Stimulated activated CD8-positive, alpha-beta memory T cell treated with anti-CD3 and anti-CD28 coated beads, Interleukin-4, amount 100 ng/mL, for 1 hour (primary cell): ENCODE measurements at places on chromosomes 13 and 19.

GRCh38 chr13:31775148-31775547 is 35.8 kb downstream of the RXFP2 start:
- no peak for DNase-seq

- DNase-seq, result no peak
Observed at GRCh38 chr19:40921005-40921897, 39.2 kb upstream of the CYP2A7 start.

GRCh38 chr13:33524086-33524485 is 238.5 kb upstream of the STARD13 start:
- no peak for DNase-seq

GRCh38 chr13:50994651-50995050 is 85.1 kb downstream of the RNASEH2B start:
- no peak for DNase-seq

- DNase-seq, result no peak
Observed at GRCh38 chr13:77846173-77846572, 72.5 kb downstream of the EDNRB start.

GRCh38 chr19:19687090-19687489 is 18.5 kb downstream of the ZNF101 start:
- no peak for DNase-seq

DNA sequence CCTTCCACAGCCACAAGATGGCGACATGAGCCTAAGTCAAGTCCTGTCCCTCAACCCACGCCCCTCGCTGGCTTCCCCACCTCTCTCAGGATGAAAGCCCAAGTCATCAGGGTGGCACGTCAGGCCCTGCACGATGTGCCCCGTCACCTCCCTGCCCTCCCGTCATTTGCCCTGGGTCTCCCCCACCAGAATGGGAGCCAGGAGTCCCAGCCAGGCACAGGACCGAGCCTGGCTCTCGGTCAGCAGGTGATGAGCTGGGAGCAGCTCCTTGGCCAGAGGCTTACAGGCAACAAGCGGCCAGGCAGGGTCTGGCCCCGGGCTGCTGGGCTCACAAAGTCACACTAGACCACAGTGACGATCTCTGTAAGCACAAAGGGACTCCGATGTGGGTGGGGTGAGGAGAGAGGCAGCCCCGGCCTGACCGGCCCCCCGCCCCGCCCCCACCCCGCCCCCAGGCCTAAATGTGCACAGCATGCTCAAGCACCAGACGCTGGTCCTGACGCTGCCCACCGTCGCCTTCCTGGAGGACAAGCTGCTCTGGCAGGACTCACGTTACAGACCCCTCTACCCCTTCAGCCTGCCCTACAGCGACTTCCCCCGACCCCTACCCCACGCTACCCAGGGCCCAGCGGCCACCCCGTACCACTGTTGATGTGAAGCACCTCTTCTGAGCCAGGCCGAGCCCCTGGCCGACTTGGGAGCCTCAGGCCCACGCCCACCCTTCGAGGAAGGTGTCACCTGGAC is 7.3 kb downstream of the MRPL4 start:
- peak; percentile 70 for DNase-seq

DNA sequence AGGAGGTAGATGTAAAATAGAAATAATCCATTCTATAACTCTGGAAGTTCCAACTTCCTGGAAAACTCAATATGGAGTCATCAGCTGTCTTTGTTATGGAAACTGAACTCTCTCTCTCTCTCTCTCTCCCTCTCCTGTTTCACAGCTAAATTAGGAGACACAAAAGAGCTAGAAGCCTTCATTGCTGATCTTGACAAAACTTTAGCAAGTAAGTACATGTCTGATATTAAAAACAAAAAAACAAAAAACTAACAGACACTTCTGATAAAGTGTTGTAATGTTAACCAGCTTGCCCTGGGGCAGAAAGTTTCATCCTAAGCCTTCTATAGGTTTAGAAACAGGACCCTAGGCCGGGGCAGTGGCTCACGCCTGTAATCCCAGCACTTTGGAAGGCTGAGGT is 11.3 kb downstream of the RGCC start:
- no peak for DNase-seq

GRCh38 chr13:99724633-99725517 is 223.6 kb downstream of the TM9SF2 start:
- DNase-seq, result no peak

DNA sequence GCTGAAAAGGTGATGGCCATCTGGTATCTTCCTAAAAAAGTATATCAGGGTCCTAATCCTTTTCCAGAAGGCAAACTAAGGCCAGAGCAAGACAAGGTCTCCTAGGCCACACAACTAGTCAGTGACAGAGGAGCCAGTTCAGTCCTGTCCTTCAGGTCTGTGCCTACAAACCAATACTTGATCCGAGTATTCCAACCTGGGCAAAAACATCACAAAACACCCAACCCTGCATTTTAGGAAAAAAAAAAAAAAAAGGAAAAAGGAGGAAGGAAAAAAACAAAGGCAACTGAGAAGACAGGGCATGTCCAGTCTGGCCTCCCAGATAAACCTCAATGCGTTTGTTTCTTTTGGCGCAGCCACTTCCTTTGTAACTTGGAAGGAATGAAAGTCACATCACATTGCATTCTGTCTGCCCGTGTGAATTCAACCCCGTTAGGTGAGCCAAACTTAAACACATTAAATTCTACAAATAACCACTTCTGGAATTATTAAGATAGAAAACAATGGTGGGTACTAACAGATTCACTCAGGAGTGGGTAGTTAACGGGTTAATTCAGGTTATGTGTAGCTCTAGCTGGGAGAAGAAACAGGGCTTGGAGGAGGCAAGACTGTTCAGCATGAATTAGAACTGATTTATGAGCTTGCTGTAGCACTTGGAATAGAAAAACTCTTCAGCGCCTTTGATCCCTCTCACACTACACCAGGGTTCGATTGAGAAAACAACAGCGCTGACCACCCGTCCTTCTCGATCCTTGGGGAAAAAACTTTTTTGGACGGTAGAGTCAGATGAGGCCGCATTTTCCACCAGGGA is 43.0 kb upstream of the HNRNPA1L2 start:
- no peak for DNase-seq

GRCh38 chr19:33395561-33396550 is 22.3 kb downstream of the CEBPG start:
- DNase-seq, result no peak

- no peak for DNase-seq
Observed at GRCh38 chr19:10678813-10679212, 22.4 kb upstream of the QTRT1 start.

DNA sequence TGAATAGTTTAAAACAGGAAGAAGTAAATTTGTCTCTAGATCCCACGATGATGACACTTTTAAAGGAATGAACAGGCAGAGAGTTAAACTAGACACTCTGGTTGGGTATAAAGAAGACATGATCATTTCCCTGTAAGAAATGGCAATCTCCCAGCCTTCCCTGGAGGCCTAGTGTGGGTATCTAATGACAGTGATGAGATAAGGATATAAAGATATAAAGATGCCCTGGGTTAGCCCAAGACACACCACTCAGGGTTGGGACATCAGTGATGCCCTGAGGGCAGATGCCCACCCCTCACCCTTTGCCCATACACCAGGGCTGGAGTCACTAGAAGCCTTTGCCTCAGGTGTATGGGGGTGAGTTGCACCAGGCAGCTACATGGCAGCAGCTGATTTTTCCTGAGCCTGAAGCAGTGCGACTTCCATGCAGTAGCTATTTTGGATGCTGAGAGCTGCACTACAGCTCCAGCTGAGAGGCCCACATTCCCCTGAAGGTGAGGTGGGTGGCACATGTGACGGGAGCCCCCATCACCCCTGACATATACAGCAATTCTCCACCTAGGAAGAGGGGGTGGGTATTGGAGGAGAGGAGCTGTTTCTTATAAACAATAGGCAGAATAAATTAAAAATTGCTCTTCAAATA is 177.5 kb downstream of the NDFIP2 start:
- DNase-seq, result no peak

DNA sequence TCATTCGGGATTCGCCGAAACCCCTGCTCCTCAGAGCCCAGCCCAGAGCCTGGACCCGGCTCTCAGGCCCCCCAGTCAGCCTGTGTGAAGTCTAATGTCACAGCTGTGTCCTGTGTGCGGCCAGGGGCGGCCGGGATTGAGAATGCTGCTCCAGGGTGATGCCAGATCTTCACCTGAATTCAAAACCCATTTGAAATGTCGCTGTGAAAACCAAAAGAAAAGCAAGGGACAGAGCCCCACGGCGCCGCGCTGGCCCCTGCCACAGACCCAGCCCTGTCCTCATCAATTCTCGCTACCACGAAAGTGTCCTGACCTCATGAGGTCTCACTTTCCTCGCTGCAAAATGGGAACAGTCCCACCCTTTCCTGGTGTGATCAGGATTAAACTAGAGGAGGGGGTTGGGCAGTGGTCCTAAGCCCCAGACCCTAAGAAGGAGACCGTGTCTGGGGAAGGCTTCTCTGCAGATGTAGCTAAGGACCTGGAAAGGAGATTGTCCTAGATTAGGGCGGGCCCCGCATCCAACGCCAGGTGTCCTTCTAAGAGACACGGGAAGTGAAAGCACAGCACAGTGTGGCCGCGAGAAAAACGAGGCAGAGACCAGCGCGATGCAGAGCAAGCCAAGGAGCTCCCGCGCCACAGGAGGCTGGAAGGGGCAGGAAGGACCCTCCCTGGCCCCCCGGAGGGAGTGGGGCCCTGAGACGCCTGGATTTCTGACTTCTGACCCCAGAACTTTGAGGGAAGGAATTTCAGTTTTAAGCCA is 34.0 kb upstream of the SPACA7 start:
- DNase-seq, result no peak

DNA sequence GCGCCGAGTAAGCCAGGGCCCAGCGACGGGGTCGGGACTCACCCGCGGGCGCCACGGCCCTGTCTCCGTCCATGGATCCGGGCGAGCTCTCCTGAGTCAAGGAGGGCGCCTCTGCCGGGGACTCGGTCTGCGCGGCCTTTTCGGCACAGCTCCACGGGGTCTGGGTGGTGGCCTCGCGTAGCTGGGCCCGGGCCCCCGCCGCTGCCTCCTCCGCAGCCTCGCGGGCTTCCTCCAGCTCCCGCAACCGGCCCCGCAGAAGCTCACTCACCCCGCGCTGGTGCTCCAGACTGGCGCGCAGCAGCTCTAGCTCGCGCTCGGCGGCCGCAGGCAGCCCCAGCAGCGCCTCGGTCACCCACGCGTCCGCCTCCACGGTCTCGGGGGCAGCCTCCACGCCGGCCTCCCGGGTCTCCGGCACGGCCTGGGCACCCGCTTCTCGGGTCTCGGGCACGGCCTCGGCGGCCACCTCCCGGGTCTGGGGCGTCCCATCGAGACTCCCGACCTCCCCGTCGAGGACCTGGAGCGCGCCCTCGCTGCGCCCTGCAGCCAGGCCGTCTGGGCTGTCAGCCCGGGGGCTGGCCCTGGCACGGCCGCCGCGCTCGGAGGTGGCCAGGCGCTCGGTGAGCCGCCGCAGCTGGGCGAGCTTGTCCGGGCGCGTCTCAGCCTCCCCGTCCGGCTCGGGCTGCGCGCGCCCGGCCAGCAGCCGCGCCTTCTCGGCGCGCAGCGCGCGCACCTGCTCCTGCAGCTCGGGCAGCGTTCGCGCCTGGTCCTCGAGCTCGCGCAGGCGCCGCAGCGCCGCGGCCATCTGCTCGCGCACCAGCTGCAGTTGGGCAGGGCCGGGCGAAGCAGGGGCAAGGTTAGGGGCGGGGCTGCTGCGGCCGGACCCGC is 8.4 kb downstream of the KANK3 start:
- DNase-seq, result no peak

DNA sequence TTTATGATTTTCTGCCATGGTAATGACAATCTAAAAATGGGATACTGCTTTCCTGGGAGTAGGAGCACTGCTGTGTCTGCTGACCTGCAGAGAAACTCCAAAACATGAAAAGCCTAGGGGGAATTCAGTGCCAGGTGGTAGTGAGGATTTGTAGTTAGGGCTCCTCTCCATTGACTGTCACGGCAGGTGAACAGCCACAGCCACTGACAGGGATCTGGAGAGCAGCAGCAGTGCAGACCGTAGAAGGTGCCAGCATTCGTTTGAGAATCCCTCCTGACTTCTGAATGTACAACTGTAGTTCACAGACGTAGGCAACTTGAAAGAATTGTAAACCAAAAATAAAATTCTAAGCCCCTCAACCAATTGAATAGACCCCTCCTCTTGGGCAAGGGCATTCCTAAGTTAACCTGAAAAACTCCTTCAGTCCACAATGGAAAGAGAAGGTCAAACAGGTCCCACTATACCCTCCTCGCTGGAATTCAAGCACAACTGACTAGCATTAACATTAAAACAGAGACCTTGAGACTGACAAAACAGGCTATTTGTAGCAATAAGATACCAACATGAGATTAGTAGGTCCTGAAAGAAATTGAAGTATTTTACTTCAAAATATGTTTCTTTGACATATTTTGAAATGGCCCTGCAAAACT is 1328.8 kb downstream of the OLFM4 start:
- DNase-seq, result no peak

GRCh38 chr13:44815623-44816022 is 173.6 kb downstream of the NUFIP1 start:
- DNase-seq, result no peak

- DNase-seq, result no peak
Observed at GRCh38 chr13:49370371-49370770, 73.5 kb downstream of the CAB39L start.
